Type B pancreatic cell (in vitro differentiated cells): ENCODE measurements at places on chromosomes 7 and 10.

DNA sequence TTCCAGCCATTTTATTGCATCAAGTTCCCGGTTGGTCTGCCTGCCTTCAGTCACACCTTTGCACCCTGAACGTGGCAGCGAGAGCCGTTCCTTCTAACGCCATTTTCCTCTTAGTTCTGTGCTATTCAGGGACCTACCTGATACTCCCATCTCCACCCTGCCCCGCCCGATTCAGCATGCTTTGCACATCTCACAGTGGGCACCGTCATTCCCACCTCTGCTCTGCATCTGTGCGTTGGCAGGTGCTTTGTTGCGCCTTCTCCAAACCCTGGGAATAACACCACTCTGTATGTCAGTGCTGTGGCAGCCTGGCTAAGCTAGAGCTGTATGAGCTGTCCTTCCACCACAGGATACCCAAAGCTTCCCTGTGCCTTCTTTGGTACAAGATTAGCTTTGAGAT, 96.8 kb downstream of the ACTR3B start:
- no peak for DNase-seq

DNA sequence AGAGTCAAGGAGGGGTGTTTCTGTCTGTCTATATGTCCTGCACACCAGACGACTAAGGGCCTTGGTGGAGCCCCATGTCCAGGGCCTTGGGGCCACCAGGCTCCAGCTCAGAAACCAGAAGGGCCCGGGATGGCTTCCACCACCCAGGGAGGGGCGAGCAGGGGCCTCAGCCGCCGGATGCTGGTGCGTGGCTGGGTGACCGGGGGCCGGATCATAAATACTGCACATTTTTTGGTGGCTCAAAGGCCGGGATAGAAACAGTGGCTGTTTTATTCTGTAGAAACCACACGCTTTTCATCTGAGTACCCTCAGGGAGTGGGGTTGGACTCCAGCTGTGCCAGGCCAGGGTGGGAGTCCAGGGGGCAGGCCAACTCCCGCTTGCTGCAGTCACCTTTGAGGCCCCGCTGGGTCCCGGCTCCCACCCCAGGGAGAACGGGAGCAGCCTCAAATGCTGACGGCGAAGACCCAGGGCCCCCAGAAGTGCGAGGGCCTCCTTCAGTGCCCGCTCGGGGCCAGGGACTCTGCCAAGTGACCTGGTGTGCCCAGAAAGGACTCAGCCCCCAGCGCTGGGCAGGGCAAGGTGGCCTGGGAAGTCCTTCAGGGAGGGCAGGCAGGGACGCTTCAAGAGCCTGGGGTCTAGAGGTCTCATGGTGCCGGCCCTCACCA, 28.2 kb downstream of the PDGFA start:
- no peak for DNase-seq

- DNase-seq: peak; percentile 34
These were observed 162.3 kb downstream of the GFRA1 start for GRCh38 chr10:116110736-116111135.

GRCh38 chr7:125355899-125356298, 426.3 kb upstream of the POT1 start:
- no peak for DNase-seq

- no peak for DNase-seq
These were observed 370.7 kb downstream of the PPP1R3A start for GRCh38 chr7:113548137-113548536.
